B cell (primary cell): ENCODE measurements at places on chromosomes 16 and 17. TPM values are rescaled to one million over a fixed set of nuclear protein-coding genes. Genes with fewer than 3 reads are reported as not detected.

Gene NLRC3
- 28.8 and 29.3 TPM in 2 replicates for polyA plus RNA-seq

Gene FOXJ1
- 0.53 and 1.0 TPM in 2 replicates for polyA plus RNA-seq

Gene PDILT
- not detected in 2 replicates for polyA plus RNA-seq

Gene FLYWCH1
- 43.0 and 78.3 TPM in 2 replicates for polyA plus RNA-seq

Gene HSPB9
- 0.09 and 0.10 TPM in 2 replicates for polyA plus RNA-seq

Gene RAB34
- 17.1 and 26.8 TPM in 2 replicates for polyA plus RNA-seq

Gene CCDC154
- polyA plus RNA-seq: 14.6 and 22.9 TPM in 2 replicates

Gene ZFPM1
- 2.3 and 4.3 TPM in 2 replicates for polyA plus RNA-seq

Gene DDX19B
- 26.3 and 33.0 TPM in 2 replicates for polyA plus RNA-seq

Gene CCL4
- 3.5 and 7.5 TPM in 2 replicates for polyA plus RNA-seq

Gene KRTAP2-3
- not detected in 2 replicates for polyA plus RNA-seq

Gene TBX6
- polyA plus RNA-seq: 1.2 and 1.4 TPM in 2 replicates

Gene HOXB2
- 3.1 and 9.2 TPM in 2 replicates for polyA plus RNA-seq

Gene HIC1
- polyA plus RNA-seq: 0.46 and 1.5 TPM in 2 replicates

Gene PRAC1
- polyA plus RNA-seq: not detected in 2 replicates

Gene NKD1
- polyA plus RNA-seq: 0.14 and 0.16 TPM in 2 replicates

Gene PPP1R27
- not detected in 2 replicates for polyA plus RNA-seq

Gene CD79B
- polyA plus RNA-seq: 675 and 1,100 TPM in 2 replicates

Gene ZNF423
- not detected in 2 replicates for polyA plus RNA-seq

Gene ADAMTS18
- not detected in 2 replicates for polyA plus RNA-seq

Gene SLC38A8
- not detected in 2 replicates for polyA plus RNA-seq

Gene DNAH9
- polyA plus RNA-seq: not detected in 2 replicates

Gene ASB16
- polyA plus RNA-seq: not detected in 2 replicates

Gene ABCC12
- polyA plus RNA-seq: not detected in 2 replicates

Gene CLEC18B
- polyA plus RNA-seq: 0.55 and 1.0 TPM in 2 replicates

Gene KRT39
- not detected in 2 replicates for polyA plus RNA-seq

Gene KRT9
- not detected in 2 replicates for polyA plus RNA-seq

Gene TNFSF12
- polyA plus RNA-seq: 31.7 and 53.4 TPM in 2 replicates

Gene ATP1B2
- polyA plus RNA-seq: 0.12 TPM in 1 of 2 replicates, not detected in the other

Gene KRT24
- not detected in 2 replicates for polyA plus RNA-seq

Gene ALOX15B
- 0.03 TPM in 1 of 2 replicates, not detected in the other for polyA plus RNA-seq

Gene CDH13
- polyA plus RNA-seq: not detected in 2 replicates

Gene PTX4
- polyA plus RNA-seq: 0.27 and 0.33 TPM in 2 replicates

Gene GCGR
- polyA plus RNA-seq: not detected in 2 replicates
